Upper lobe of right lung (tissue), 1 donor: ENCODE measurements at places on chromosomes 7 and 10. TPM values are rescaled to one million over a fixed set of nuclear protein-coding genes. Genes with fewer than 3 reads are reported as not detected.

GRCh38 chr10:18599392-18599791, 52.0 kb downstream of the NSUN6 start:
- no peaks in the 10 kb centered on the region for H3K4me1 ChIP-seq
- H3K36me3 ChIP-seq = no peaks in the 10 kb centered on the region
- H3K27ac ChIP-seq = no peak overlapping the region
- no peak for DNase-seq
- no peaks in the 10 kb centered on the region for H3K27me3 ChIP-seq
- no peak overlapping the region for H3K4me3 ChIP-seq

DNA sequence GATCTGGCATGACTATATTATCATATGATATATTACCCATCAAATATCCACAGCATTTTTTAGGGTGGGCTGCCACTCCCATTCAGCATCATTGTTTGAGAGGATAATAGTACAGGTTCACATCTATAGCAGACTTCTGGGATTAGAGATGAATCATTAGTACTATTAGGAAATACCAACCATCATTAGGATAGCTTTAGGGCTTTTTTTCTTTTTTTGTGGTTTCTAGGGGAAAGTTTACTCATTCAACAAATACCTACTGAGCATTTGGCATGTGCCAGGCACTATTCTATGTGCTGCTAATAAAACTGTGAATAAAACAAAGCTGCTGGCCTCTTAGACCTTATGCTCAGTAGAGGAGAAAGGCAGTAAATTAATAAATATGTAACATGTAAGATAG, 40.6 kb downstream of the NHLRC2 start:
- no peak for DNase-seq
- H3K4me3 ChIP-seq = no peak overlapping the region
- peaks cover 11% of the 10 kb centered on the region for H3K36me3 ChIP-seq
- H3K27me3 ChIP-seq = no peaks in the 10 kb centered on the region
- no peak overlapping the region for H3K27ac ChIP-seq
- no peaks in the 10 kb centered on the region for H3K4me1 ChIP-seq

Gene SLC26A4
- 1.0 TPM for total RNA-seq

GRCh38 chr10:33476757-33477273, 142.3 kb upstream of the NRP1 start:
- no peak for DNase-seq
- no peaks in the 10 kb centered on the region for H3K27me3 ChIP-seq
- no peak overlapping the region for H3K27ac ChIP-seq
- H3K36me3 ChIP-seq = no peaks in the 10 kb centered on the region
